ENCODE measurements at places on chromosomes 1 and 21. TPM values are rescaled to one million over a fixed set of nuclear protein-coding genes. Genes with fewer than 3 reads are reported as not detected.

- DNase-seq: peak; percentile 44
These were observed 18.4 kb upstream of the LRRC3 start for GRCh38 chr21:44436958-44437357.

GRCh38 chr1:88529581-88529980 is 154.5 kb upstream of the PKN2 start:
- DNase-seq: no peak

- no peak for DNase-seq
These were observed 39.2 kb upstream of the RAB4A start for GRCh38 chr1:229231754-229232119.

DNA sequence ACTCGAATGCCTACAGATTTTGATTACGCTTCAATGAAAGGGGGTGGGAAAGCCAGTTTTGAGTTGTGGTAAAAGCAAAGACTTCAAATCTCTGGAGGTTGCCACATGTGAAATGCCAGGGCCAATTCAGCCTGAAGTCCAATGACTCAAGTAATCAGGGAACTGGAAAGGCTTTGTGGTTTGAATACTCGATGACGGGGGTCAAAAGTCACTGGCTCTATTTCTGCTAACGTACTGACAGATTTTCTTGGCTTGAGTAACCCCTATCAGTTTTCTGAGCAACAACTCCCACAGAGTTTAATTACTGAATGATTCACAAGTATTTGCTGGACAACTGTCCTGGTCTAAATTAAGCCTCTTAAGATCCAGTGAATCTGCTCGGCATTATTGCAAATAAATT is 152.2 kb downstream of the SIPA1L2 start:
- DNase-seq: no peak

RXFP4 gene
- polyA plus RNA-seq: 0.17 TPM

LGR6 gene
- polyA plus RNA-seq: 1.1 TPM

UBE2G2 gene
- polyA plus RNA-seq: 119 TPM

ENO1 gene
- polyA plus RNA-seq: 726 TPM

Measured in left lung (tissue), 14 donors.